Midbrain (tissue), 1 donor: ENCODE measurements at places on chromosomes 3 and 15.
A peak's percentile ranks its signal among the peaks of the same experiment; 100 is the strongest.

- DNase-seq, result no peak
These were observed 10.6 kb upstream of the CHD2 start for GRCh38 chr15:92889390-92890107.

DNA sequence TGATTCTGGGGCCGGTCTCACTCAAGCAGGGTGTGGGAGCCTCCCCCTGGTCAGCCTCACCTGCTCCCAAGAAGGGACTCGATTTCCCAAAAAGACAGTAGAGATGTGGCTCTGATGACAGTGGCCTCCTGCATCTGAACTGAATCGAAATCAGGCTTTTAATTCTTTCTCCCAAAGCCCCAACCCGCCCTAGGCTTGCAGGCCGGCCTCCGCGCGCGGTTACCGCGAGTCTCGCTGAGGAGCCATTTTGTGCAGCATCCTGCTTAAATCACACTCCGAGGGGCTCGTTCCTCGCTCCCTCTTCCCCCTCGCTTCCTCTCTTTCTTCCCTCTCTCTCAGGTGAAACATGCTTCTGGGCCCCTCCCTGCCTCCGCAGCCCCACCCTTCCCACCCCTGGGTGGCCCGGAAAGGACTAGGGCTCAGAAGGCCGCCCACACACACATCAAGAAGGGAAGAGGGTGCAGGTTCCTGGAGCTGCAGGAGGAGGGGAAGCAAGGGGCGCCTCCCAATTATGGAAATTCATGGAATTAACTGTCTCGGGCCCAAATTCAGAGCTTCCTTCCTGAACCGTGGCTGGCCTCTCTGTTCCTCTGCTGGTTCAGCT, 30.9 kb upstream of the POLG start:
- no peak for DNase-seq

DNA sequence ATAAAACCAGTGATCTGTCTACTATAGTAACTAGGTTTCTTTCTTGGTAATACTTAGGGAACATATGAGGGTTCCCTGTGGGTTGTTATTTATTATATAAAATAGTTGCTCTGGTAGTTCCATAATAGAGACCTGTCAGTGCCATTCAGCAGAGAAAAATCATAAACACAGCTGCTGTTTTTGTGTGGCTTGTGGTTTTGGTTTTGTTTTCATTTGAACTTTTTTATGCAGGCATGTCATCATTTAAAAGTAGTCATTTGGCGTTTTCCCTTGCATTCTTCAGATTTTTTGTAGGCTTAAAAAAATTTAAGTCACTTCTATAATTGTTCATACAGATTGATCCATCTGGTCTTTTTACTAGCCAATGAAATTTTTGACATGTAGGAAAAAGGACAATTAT, 47.9 kb downstream of the PIK3CA start:
- DNase-seq, result no peak

DNA sequence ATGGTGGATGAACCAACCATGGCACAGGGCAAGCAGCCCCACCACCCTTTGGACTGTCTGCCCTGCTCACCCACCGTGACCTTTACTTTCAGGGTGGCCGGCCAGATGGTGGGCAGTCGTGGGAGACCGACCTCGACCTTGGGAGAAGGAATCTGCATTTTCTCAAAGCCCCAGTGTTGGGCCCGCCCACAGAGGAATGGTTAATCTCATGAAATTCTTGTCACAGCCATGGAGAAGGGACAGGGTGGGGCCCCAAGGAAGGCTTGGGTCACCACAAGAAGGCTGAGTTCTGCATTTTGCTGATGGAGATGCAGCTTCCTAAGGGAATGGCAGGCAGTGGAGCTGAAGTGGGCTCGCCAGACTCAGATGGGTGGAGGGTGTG, 2.9 kb downstream of the PLXND1 start:
- no peak for DNase-seq

- peak; percentile 16 for DNase-seq
These were observed 9.3 kb upstream of the IL1RAP start for GRCh38 chr3:190504354-190505125.

- DNase-seq, result no peak
These were observed 497.0 kb upstream of the CCDC54 start for GRCh38 chr3:106880206-106880605.

GRCh38 chr15:63628123-63628822, 31.1 kb downstream of the FBXL22 start:
- peak; percentile 77 for DNase-seq

GRCh38 chr3:183317886-183318865, 65.1 kb downstream of the B3GNT5 start:
- DNase-seq, result no peak

- no peak for DNase-seq
These were observed 6.4 kb downstream of the PRSS50 start for GRCh38 chr3:46711305-46711704.

- no peak for DNase-seq
These were observed 107.2 kb downstream of the ARPP21 start for GRCh38 chr3:35746492-35746891.

DNA sequence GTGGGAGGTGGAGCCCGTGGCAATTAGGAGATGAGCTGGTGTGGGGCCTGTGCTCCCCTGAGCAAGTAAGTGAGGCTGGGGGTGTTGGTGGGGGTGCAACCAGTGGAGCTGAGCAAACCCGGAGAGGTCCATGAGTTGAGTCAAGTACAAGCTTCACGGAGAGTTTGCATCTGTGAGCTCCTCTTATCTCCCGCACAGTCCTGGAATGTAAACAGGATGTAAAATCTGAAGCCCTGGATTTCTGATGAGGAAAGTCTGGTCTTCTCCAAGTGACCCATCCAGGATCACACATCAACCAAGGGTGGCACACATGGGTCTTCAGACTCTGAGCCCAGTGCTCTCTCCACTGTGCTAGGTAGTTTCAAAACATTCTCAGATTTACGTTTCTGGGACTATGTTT, 67.8 kb downstream of the LSM3 start:
- no peak for DNase-seq

DNA sequence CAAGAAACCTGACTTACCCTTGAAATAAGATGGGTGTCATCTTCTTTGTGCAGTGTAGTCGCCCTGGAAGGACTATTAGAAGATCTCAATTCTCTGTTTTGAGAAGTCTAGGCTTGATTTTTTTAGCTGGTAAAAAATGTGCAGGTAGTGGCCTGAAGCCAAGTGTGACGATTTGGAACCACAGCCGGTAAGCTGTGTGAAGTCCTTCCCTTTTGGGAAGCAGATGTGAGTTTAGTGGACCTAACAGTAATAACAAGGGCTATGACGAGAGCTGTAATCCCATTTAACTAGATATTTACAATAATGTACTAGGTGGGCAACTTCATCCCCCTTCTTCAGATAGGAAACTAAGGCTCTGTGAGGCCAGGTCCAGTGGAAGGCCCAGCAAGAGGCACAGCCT, 81.7 kb upstream of the MYZAP start:
- DNase-seq, result no peak

- DNase-seq, result peak; percentile 17
These were observed 35.1 kb downstream of the USP3 start for GRCh38 chr15:63539521-63539920.

DNA sequence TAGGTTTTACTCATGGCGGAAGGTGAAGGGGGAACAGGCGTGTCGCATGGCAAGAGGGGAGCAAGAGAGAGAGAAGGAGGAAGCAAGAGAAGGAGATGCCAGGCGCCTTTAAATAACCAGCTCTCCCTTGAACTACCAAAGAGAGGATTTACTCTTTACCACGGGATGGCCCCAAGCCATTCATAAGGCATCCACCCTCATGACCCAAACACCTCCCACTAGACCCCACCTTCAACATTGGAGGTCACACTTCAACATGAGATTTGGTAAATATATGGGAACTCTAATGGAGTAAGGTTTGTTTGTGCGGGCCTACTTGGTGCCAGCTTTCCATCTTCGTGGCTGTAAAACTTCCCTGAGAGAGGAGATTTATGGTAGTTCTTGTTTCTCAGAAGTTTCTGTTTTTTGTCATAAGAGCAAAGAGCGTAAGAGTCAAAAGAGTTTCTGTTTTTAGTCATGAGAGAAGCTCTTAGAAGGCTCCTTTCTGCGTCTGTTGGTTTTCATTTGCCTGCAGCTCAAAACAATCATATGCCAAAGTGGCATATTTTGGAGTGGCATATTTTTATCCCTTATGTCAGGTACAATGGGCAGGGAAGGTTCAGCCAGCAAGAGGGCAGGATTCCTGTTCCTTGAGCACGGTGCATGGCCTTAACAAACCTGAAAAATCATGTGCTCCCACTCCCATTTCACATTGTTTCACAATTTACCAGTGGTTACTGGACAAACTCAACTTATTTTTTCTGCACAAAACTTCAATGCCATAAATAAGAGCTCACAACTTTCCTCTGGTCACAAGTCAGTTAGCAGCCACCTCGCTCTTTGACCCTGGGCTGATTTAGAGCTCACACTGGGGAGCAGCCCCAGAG, 12.5 kb downstream of the PML start:
- no peak for DNase-seq
